Activated T-cell treated with anti-CD3 and anti-CD28 coated beads, Interleukin-2, amount 50 U/mL, for 72 hours (primary cell): ENCODE measurements at places on chromosomes 3 and 15.

DNA sequence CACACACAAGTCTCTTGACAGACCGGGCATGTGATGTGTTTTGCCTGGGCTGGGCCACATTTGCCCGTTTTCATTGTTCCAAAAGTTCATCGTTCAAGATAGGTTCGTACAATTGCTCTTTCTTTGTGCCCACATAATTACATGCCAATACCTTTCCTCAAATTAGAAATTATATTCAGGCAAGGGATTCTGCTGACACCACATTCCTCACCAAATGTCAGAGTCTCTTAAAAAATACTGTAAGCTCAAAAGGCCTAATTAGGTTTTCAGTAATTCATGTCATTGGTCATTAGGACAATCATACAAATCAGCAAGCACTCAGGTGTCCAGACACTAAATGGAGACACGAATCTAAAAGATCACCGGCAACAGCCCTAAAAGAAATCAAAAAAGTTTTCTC is 215.3 kb downstream of the ALCAM start:
- no peak for DNase-seq

GRCh38 chr3:158768881-158769543 is 32.8 kb upstream of the MFSD1 start:
- DNase-seq: no peak

DNA sequence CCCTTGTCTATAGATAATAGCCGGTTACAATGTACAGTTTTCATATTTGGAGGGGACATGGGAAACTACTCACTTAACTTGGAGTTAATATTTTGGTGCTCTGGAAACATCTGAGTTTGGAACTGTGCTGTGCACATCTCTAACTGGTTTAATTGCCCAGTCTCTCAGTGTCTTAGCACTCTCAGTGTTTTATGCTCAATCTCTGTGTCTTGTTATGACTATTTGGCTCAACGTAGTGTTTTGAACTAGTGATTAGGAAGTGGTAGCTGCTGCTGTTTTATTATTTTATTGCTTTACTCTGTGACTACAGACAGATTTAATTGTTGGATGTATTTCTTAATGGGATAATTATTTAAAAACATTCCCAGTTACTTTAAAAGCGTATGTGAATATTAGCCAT is 17.0 kb downstream of the FNDC3B start:
- DNase-seq: no peak

DNA sequence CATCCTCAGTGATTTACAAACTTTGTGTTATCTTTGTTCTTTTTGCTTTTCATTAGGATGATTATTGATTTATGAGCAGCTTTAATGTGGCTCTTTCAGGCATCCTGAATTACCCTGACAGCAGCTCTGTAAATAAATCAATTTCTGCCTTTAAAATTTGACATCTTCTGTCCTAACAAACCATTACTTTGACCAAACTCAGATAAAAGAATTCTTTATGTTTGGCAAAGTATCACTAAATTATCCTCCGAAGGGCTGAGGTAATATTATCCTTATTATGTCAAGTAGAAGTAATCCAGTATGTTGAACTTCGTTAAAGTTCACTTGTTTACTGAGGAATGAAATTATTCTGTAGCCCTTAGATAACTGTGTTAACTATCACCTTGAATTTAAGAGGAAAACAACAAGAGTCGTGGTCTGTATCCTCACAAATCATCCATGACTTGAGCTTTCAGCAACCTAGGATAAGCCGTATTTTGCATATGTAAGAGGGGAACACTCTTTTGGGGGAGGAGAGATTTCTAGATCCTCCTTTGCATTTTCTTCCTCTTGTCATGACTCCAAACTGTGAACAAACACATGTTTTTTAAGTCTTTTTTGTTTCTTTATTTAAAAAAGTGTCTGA is 173.2 kb upstream of the STAC start:
- DNase-seq: no peak

GRCh38 chr15:73838831-73839426 is 34.4 kb upstream of the TBC1D21 start:
- DNase-seq: no peak

GRCh38 chr15:40493089-40493840 is 22.5 kb downstream of the CHST14 start:
- peak; percentile 72 for DNase-seq

DNA sequence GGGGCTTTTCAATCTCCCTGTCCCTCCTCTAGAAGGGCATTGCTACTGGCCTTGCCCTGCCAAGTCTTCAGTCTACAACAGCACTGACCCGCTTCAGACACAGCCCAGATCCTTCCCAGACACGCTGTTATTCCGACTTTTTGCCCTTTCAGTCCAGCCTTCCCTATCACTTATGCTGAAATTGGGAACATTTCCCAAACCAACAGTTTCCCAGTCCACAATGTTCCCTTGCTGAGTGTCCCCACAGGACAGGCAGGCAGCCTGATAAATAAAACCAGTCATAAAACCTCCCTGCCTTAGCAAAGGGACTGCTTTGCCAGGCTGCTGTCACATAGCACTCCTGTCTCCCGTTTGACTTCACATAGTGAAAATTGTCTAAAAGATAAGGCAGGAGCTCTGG is 43.5 kb downstream of the GOLGA6L2 start:
- DNase-seq: no peak

DNA sequence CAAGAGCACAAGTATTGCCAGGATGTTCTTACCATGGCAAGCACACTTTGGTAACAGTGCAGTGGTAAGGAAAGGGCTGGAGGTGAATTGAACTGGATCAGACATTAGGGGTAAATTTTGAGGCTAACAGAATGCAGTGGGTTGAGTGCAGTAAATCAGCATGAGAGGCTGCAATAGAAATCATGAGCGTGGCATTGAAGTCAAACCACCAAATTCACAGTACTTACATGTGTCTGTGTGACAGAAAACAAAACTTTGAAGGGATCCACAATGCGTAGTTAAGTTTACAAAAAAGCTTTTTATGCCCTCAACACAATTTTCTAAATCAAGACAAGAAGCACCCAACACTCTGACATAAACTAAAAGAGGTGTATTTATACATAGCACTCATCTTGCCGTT is 428.0 kb upstream of the ARHGEF26 start:
- no peak for DNase-seq

GRCh38 chr3:177960014-177960413 is 576.2 kb upstream of the KCNMB2 start:
- no peak for DNase-seq

- no peak for DNase-seq
These were observed 35.3 kb downstream of the KLF13 start for GRCh38 chr15:31361764-31362515.

DNA sequence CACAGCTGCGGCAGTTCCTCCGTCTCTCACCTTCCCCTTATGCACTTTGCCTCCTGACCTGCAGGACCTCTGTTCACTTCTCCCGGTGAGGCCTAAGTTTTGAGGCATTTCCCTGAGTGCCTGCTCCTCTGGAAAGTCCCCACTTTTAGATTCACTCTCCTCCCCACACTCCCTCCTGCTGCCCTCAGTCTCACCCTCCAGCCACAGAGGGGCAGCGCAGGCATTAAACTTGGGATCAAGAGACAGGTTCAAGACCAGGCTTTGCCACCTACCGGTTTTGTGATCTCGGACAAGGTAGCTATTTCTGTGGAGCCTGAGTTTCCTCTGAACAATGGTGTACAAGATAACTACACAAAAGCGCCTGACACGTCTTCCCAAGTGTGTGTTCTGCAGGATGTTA is 19.4 kb downstream of the SLC6A11 start:
- DNase-seq: no peak

GRCh38 chr15:31801152-31801551 is 229.2 kb upstream of the CHRNA7 start:
- no peak for DNase-seq

DNA sequence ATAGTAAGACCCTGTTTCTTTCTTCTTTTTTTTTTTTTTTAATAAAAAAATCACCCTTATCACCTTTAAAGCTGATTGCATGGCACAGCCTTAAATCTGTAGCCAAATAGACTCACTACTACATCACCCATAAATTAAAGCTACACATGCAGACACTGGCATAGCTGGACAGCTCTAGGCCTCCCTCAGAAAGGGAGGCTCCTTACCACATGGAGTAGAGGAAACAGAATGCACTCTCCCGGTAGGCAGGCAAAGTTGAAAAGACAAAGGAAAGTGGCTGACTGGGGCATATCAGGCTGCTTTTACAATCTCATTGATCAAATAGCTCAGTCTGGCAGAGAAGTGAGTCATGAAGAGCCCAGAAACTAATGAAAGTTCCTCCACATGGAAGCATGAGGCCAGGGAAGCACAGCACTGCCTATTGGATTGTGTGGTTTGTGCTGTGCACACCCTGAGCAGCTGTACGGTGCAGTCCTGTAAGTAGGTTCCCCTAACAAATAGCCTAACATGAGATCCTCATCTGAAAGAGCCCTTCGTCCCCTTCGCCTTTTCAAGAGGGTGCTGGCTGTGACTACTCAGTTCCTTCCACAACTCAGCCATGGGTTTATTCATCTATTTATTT is 32.7 kb upstream of the FAM98B start:
- no peak for DNase-seq

GRCh38 chr3:179260949-179261765 is 10.2 kb upstream of the KCNMB3 start:
- peak; percentile 82 for DNase-seq

DNA sequence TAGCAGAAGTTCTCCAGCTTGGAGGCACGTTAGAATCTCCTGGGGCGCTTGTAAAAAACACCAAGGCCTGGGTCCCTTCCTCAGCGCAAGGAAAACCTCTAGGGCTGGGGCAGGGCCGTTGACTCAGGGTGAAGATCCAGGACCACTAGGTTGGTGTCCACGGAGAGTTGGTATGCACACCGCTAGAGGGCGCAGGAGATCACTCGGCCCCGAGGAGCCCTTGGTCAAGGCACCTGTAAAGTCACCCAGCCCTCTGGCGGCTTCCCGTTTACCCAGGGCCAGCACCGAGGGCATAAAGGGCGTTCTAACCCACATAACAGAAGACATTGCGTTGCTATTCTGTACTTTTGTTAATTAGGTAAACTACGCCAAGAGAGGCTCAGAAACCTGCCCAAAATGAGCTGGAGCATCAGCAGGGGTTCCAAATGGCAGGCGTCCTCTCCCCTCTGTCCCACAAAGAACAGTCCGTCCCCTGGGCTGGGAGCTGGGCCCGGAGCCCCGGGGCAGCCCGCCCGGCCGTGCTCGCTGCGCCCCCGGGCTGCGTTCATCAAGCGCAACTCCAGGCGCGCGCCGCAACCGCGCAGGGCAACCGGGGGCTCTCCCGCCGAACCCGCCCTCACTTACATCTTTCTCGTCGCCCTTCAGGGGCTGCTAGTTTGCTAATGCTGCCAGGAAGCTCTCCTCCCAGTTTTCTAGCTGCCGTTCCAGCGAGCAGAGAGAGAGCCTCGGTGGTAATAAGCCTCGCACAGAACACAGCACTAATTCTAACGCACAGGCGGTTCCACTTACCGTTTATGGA is 332.1 kb downstream of the ARRDC4 start:
- DNase-seq: peak; percentile 58

GRCh38 chr15:22979238-22980188 is 655 bp downstream of the CYFIP1 start:
- peak; percentile 48 for DNase-seq

- DNase-seq: no peak
These were observed 567.2 kb upstream of the TBL1XR1 start for GRCh38 chr3:177764377-177764912.

GRCh38 chr3:129389572-129389937 is 38.9 kb downstream of the EFCAB12 start:
- DNase-seq: no peak

DNA sequence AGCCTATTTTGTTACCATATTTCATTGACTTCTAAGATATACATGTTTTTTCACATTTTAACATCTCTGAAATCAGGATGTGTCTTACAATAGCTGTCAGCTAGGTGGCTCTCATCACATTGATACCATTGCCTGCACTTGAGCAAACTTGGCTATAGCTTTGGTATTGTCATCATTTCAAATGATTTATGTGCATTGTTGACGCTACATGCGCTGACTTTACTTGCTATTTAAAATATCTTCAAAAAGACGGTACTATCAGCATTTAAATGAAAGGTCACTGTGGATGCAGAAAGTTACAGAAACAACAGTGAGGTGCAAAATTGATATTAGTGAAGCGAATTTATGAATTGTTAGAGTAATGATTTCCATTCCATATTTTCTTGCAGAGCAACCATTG is 54.0 kb upstream of the ABHD2 start:
- no peak for DNase-seq

GRCh38 chr3:141049681-141050080 is 1.5 kb upstream of the SPSB4 start:
- no peak for DNase-seq

DNA sequence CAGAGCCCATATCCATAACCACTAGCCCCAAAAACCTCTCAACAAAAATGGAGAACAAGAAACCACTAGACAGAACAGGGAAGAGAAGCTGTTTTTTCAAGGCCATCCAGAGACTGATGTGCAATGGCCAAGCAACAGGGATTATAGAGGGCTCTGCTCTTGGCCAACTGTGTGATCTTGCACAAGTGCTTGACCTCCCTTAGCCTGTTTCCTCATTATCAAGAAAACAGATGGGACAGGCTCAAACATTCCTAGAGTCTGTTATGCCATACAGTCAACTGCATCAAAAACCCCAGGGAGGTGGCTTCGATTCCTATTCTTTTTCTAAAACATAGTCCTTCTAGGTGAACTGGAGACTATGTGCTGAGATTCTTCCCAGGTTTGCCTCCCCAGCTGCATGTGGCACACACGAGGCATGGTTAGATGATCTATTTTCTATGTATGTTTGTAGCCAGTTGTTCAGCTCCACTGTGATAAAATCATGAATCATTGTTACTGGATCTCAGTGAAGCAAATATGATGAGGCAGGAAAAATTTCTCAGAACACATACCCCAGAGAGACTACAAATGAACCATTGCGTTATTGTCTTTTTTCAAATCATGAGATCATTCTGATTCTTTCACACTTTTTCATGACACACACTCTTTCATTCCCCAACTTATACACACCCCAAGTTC is 132.9 kb upstream of the TGFBR2 start:
- no peak for DNase-seq

DNA sequence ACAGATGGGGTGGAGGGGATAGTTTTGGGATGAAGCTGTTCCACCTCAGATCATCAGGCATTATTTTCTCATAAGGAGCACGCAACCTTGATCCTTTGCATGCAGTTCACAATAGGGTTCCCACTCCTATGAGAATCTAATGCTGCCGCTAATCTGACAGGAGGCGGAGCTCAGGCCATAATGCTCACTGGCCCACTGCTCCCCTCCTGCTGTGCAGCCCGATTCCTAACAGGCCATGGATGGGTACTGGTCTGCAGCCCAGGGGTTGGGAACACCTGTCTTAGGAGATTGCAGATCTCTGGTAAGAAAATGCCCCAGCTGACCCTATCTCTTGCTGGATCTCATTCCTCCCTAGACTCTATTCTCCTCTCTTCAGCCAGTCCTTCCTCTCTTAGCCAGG is 6.8 kb downstream of the CSTA start:
- no peak for DNase-seq

GRCh38 chr15:26081758-26082220 is 218.7 kb upstream of the ATP10A start:
- DNase-seq: no peak
